ENCODE measurements at places on chromosomes 6 and 20. TPM values are rescaled to one million over a fixed set of nuclear protein-coding genes. Genes with fewer than 3 reads are reported as not detected.

DNA sequence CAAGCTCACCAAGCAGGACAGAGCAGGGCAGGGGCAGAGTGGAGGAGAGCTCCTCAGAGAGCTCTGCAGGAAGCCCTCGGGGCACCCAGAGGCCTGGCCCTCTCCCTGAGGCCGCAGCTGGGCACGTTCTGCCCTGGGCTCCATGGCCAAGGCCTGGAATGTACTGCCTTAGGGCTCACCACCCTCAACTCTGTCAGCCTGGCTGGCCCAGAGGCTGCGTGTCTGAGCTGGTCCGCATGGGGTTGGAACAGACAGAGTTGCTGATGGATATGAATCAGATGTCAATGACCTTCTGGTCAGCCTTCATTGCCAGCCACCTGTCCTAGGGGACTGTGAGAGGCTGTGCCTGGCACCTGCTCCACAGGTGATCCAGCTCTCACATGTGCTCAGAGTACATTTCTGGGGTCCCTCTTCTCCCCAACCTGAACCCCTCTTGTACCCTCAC lies 33.2 kb upstream of the PCMTD2 start:
- no peaks in the 10 kb centered on the region for H3K36me3 ChIP-seq
- no peak for DNase-seq
- H3K4me3 ChIP-seq, result no peak overlapping the region
- peaks cover 33% of the 10 kb centered on the region for H3K4me1 ChIP-seq
- H3K27me3 ChIP-seq, result no peaks in the 10 kb centered on the region

EMILIN3 gene
- total RNA-seq, result 1.1 TPM

DDR1 gene
- total RNA-seq, result 19.2 TPM

DEFB124 gene
- not detected for total RNA-seq

DNA sequence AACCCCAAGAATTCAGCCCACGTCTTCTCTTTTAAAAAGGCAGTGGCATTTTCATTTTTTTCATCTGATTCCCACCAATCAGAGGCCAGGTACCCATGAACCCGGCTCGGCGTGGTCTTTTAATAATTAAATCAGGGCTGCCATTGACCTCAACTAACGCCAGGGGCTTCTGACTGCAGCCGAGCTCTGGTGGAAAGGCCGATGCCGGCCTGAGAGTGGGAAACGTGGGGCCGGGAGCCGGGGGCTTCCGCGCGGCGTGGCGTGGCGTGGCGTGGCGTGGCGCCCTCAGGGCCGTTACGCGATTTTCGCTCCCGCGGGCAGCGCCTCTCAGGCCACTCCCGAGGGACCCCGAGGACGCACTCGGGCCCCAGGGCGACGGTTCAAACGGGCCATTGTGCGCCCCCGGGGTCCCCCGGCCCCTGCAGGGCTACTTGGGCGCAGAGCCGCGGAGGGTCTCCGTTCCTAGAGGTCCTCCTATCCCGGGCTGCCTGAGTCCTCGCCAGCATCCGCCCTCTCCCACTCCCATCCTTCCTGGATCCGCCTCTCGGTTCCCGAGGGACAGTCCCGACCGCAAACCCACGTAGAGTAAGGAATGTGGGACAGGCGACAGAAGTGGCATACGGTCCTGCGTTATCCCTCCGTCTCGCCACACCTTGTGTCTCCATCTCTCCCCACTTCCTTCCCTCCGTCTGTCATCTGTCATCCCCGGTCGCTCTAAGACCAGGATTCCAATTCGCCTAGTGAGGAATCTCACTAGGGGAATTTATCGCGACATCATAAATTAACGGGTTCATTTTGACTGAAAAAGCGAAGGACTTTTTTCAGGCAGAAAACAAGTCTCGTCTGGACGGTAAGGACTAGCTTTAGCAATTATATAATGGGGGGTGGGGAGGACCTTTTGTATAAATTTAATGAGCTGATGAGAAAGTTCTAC lies 876 bp upstream of the TBPL1 start:
- H3K27me3 ChIP-seq, result no peaks in the 10 kb centered on the region
- DNase-seq, result peak; percentile 71
- peaks cover 16% of the 10 kb centered on the region for H3K4me1 ChIP-seq
- peak overlapping the region; percentile 82 for H3K27ac ChIP-seq

DNA sequence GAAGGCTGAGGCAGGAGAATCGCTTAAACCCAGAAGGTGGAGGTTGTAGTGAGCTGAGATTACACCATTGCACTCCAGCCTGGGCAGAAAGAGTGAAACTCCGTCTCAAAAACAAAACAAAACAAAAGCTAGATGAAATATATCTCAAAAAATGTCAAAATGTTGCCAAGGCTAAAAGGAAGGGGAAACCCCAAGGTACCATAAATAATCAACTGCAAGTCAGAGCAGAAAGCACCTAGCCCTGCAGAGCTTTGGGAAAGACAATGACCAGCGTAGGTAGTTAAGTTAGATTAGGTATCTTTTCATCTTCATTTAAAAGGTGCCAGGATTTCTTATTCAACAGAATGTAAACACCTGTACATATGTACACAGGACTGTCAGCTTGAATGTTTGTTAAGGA lies 33.0 kb downstream of the AKIRIN2 start:
- DNase-seq, result no peak
- H3K4me3 ChIP-seq, result no peak overlapping the region
- no peaks in the 10 kb centered on the region for H3K27me3 ChIP-seq
- H3K27ac ChIP-seq, result no peak overlapping the region
- no peaks in the 10 kb centered on the region for H3K4me1 ChIP-seq

DNA sequence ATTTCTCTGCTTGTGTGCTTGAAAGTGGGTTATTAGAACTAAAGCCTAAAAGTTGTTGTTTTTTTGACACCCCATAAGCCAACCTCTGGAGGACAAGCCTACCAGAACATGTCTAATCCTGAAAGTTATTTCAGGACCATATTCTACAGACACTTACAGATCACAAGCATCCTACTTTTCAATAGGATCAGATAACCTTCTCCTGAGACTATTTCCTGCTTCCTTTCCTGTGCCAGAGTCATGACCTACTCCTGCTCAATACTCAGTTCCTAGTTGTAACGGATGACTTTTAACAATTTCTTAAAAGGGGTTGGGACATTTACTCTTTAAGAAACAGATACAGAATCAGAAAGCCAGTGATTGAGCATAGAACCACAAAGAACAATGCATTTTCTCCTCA lies 5.3 kb upstream of the FILIP1 start:
- no peaks in the 10 kb centered on the region for H3K27me3 ChIP-seq
- H3K4me3 ChIP-seq, result no peak overlapping the region
- no peak overlapping the region for H3K27ac ChIP-seq
- no peaks in the 10 kb centered on the region for H3K4me1 ChIP-seq

DNA sequence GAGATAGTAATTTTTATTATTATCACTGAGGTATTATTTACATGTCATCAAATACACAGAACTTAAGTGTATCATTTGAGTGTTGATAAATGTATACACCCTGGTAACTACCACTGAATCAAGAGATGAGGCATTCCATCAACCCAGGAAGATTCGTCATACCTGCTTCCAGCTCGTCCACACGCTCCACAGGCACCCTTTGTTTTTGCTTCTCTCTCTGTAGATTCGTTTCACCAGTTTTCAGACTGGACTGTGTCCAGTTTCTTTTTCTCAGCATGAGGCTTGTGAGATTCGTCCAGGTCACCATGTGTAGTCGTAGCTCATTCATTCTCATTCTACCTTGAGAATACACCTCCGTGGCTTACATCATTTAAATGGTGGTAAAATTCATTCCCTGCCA lies 64.5 kb downstream of the BFSP1 start:
- no peak for DNase-seq
- H3K27ac ChIP-seq, result no peak overlapping the region
- no peak overlapping the region for H3K4me3 ChIP-seq
- no peaks in the 10 kb centered on the region for H3K4me1 ChIP-seq
- H3K36me3 ChIP-seq, result no peaks in the 10 kb centered on the region
- H3K27me3 ChIP-seq, result no peaks in the 10 kb centered on the region

- H3K27ac ChIP-seq, result no peak overlapping the region
- H3K4me1 ChIP-seq, result no peaks in the 10 kb centered on the region
- no peak for DNase-seq
- no peak overlapping the region for H3K4me3 ChIP-seq
- no peaks in the 10 kb centered on the region for H3K27me3 ChIP-seq
Measured at GRCh38 chr6:9564021-9564420, 850.9 kb downstream of the TFAP2A start.

DNA sequence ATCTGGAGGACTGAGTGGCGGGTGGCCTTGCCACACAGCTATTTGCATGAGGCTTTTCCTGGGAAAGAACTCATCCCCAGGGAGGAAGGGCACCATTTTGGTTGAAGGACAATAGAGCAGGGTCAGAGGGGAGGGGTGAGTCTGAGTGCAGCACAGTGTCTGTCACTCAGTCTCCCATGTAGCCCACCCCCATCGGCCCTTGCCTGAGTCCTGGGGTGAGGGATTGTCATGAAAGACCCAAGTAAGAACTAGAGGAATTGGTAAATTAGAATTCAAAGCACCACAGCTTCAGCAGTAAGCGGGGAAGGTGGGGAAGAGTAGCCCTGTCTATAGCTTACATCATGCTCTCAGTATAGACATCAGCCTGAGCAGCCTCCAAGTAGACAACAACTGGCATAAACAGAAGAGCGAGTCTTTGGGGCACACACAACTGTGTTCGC lies 90.4 kb upstream of the TMEM30A start:
- H3K4me1 ChIP-seq, result peaks cover 27% of the 10 kb centered on the region
- H3K27me3 ChIP-seq, result no peaks in the 10 kb centered on the region
- no peak for DNase-seq
- peaks cover 8% of the 10 kb centered on the region for H3K36me3 ChIP-seq
- H3K4me3 ChIP-seq, result no peak overlapping the region

GRCh38 chr20:34982270-34983088 lies 26.8 kb downstream of the MYH7B start:
- H3K4me3 ChIP-seq, result no peak overlapping the region
- peak overlapping the region; percentile 69 for H3K27ac ChIP-seq
- H3K27me3 ChIP-seq, result no peaks in the 10 kb centered on the region
- no peak for DNase-seq

NR2E1 gene
- total RNA-seq, result not detected

TCF15 gene
- 7.5 TPM for total RNA-seq

PRKN gene
- 26.4 TPM for total RNA-seq

DNA sequence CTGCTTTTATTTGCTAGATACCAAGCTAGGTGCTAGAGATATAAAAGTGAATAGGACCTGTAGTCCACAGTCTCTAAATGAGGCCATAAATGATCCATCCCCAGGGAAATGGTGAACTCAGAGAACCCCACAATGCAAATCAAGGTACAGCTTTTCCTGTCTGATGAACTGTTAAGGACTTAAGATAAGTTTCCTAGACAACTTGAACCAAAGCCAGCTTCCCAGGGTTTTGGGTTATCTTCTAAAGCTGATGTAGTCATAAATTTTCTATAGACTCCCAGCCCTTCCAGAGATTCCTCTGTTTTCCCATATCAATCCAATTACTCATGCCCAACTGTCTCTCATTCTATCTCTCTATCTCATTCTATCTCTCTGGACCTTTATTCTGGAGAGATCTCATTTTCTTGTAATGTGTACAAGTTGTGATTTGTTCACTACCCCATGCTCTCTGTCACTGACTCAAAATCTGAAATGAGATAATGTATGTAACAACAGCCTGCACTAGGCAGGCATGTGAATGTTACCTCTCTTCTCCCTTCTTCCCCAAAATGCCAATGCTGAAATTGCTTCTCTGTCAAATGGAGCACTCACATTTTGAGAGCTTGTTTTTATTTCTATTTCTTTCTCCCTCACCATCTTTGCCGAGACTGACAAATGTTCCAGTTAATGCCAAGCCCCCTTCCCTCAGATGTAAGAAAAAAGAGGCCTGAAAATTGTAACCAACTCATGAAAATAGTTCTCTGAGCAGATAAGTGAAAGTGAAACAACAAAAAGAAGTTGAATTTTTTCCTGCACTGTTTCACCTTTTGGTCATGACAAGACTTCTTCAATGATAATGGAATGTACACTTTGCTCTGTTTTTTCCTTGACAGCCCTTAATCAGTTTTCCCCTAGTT lies 279.9 kb downstream of the SLC35F1 start:
- no peak overlapping the region for H3K4me3 ChIP-seq
- DNase-seq, result no peak
- H3K27me3 ChIP-seq, result no peaks in the 10 kb centered on the region
- no peak overlapping the region for H3K27ac ChIP-seq

NNAT gene
- total RNA-seq, result not detected

TPD52L1 gene
- 40.3 TPM for total RNA-seq

VWA7 gene
- 12.7 TPM for total RNA-seq

MMUT gene
- total RNA-seq, result 35.0 TPM

GRCh38 chr6:146161664-146162063 lies 132.8 kb downstream of the GRM1 start:
- DNase-seq, result no peak
- no peak overlapping the region for H3K27ac ChIP-seq
- no peak overlapping the region for H3K4me3 ChIP-seq
- no peaks in the 10 kb centered on the region for H3K36me3 ChIP-seq

- no peaks in the 10 kb centered on the region for H3K27me3 ChIP-seq
- DNase-seq, result no peak
- no peaks in the 10 kb centered on the region for H3K36me3 ChIP-seq
- H3K4me1 ChIP-seq, result no peaks in the 10 kb centered on the region
- H3K27ac ChIP-seq, result no peak overlapping the region
Measured at GRCh38 chr6:68559070-68559469, 76.0 kb upstream of the ADGRB3 start.

DNA sequence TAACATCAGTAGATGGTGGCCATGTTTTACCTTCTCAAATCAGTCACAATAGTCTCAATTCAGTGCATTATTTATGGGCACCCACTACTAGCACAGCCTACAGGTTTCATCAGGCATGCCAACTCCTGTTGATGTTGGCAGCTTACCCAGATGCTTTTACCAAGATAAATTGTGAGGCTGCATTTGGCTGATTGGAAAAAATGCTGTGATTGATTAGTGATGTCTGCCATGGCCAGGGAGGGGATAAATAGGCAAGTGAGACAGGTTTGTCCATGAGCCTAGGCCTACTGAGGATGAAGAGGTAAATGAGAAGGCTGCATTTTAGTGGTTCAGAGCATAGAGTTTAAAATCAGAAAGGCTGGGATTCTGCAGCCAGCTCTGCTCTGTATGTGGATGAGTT lies 227.1 kb downstream of the NFATC2 start:
- H3K4me3 ChIP-seq, result no peak overlapping the region
- H3K27ac ChIP-seq, result no peak overlapping the region
- peaks cover 4% of the 10 kb centered on the region for H3K27me3 ChIP-seq
- H3K36me3 ChIP-seq, result no peaks in the 10 kb centered on the region
- H3K4me1 ChIP-seq, result peaks cover 5% of the 10 kb centered on the region

GRCh38 chr20:59069026-59069425 lies 26.4 kb upstream of the PRELID3B start:
- H3K4me3 ChIP-seq, result no peak overlapping the region
- H3K27ac ChIP-seq, result no peak overlapping the region
- no peaks in the 10 kb centered on the region for H3K36me3 ChIP-seq
- DNase-seq, result no peak

- H3K27me3 ChIP-seq, result no peaks in the 10 kb centered on the region
- no peak overlapping the region for H3K4me3 ChIP-seq
- H3K36me3 ChIP-seq, result peaks cover 59% of the 10 kb centered on the region
- no peak for DNase-seq
- no peak overlapping the region for H3K27ac ChIP-seq
- H3K4me1 ChIP-seq, result no peaks in the 10 kb centered on the region
Measured at GRCh38 chr6:52984247-52984646, 10.8 kb downstream of the GSTA4 start.
